Heart right ventricle (tissue), 16 donors: ENCODE measurements at places on chromosomes 11 and 22.

DNA sequence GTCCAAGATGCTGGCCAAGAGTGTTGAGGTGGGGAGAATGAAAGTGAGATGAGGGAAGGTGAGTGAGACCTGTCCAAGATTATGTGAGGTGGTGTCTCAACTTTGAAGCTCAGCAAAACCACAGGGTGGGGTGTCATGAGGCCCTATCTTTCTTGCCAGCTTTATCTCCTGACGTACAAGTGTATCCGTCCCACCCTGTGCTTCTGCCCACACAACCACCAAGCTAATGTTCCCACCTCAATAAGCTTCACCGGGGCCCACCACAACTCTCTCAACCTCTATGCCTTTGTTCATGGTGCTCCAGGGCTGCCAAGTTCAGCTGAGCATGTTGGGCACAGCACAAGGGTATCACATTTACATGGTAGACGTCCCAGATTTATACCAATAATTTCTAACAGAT lies 7.1 kb upstream of the TPST2 start:
- H3K4me1 ChIP-seq = peaks cover 4% of the 10 kb centered on the region
- H3K36me3 ChIP-seq = no peaks in the 10 kb centered on the region
- DNase-seq = no peak
- H3K4me3 ChIP-seq = no peak overlapping the region
- no peaks in the 10 kb centered on the region for H3K27me3 ChIP-seq

- no peaks in the 10 kb centered on the region for H3K27me3 ChIP-seq
- DNase-seq = no peak
- peaks cover 30% of the 10 kb centered on the region for H3K4me1 ChIP-seq
- H3K27ac ChIP-seq = no peak overlapping the region
Measured at GRCh38 chr11:113262594-113262993, 51.8 kb upstream of the TTC12 start.

- no peaks in the 10 kb centered on the region for H3K27me3 ChIP-seq
- DNase-seq = no peak
- no peak overlapping the region for H3K27ac ChIP-seq
Measured at GRCh38 chr11:87639753-87640364, 535.4 kb downstream of the RAB38 start.

GRCh38 chr11:19953336-19953735 lies 206.9 kb downstream of the DBX1 start:
- no peak overlapping the region for H3K27ac ChIP-seq
- H3K4me3 ChIP-seq = no peak overlapping the region
- no peaks in the 10 kb centered on the region for H3K27me3 ChIP-seq
- H3K36me3 ChIP-seq = peaks cover 12% of the 10 kb centered on the region

DNA sequence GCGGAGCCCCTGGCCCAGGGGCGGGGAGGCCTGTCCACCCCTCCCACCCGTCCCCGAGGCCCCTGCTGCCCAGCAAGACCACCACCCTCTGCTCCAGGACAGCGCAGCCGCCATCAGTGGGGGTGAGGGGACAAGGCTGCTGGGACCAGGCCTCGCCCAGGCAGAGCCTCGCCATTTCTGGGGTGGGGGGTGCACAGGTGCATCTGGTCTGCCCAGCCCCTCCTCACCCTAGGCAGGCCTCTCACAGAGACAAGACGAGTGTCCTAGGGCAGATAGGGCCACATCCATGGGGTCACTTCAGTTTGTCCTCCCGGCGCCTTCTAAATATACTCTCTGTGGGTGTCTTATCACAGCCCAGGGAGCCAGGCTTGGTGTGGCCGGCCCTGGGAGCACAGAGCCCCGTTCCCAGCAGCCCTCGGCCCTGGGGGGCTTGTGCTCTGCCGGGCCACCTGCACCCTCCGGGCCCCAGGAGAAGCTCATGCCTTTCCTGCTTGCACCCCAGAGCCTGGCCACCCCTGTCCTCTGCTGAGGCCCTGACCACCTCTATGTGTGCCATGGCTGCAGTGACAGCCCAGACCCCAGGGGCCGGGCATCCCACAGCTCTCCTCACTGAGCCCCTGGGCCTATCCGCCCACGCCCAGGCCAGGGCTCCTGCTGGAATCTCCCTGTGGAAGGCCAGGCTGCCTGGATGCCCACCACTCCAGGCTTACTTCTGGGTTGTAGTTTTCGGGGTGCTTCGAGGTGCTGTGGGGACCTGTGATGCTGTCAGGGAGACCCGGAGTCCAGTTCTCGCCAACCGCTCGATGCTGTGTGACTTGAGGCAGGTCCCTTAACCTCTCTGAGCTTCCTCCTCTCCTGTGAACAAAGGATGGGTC lies 70.8 kb downstream of the KCNQ1 start:
- peaks cover 49% of the 10 kb centered on the region for H3K4me1 ChIP-seq
- peak; percentile 15 for DNase-seq
- no peaks in the 10 kb centered on the region for H3K27me3 ChIP-seq
- no peak overlapping the region for H3K4me3 ChIP-seq
- H3K27ac ChIP-seq = no peak overlapping the region
- no peaks in the 10 kb centered on the region for H3K36me3 ChIP-seq

GRCh38 chr11:22193348-22194051 lies 615 bp downstream of the ANO5 start:
- peak overlapping the region; percentile 83 for H3K27ac ChIP-seq
- H3K4me1 ChIP-seq = peaks cover 8% of the 10 kb centered on the region
- H3K4me3 ChIP-seq = peak overlapping the region; percentile 71
- DNase-seq = peak; percentile 29
- no peaks in the 10 kb centered on the region for H3K36me3 ChIP-seq

- DNase-seq = no peak
- no peaks in the 10 kb centered on the region for H3K36me3 ChIP-seq
- H3K27ac ChIP-seq = no peak overlapping the region
- no peaks in the 10 kb centered on the region for H3K27me3 ChIP-seq
- H3K4me3 ChIP-seq = no peak overlapping the region
Measured at GRCh38 chr11:30106222-30107181, 89.7 kb upstream of the KCNA4 start.

DNA sequence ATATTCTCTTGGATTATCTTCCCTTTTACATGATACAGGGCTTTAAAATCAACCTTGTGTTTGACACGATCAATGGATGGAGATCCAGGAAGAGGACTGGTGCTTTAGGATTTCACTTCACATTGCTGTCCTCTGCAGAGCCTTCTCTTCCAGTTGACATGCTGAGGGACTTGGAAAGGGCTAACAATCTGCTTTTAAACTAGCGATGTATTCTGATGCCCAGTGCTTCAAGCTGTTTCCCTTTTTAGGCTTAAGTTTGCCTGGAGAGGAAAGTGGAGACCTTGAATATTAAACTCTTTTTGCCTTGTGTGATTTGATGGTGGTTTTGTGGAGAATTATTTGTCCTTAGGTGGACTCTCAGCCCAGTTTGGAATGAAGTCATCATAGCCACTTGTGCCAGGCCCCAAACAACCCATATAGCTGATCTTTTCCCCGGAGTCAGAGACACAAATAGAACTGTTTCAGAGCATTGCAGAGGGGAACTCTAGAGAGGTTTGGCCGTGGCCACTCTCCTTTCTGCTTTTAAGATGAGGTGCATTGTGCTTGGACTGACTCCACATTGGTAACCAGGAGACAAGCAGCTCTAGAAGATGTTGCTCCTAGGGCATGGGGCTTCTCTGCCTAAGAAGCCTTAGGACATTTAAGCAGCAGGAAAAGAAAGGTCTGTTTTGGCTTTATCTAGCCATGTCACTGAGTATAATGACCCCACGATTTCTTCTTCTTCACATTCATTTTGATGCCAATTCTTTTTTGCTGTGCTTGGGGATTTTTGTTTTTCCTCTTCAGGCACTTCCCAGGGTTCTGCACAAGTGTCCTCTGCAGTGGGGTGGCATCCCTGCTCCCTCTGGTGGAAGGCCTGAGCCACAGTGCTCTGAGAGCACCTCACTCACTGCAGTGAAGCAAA lies 152.8 kb downstream of the NCAM1 start:
- peak overlapping the region; percentile 65 for H3K27ac ChIP-seq
- no peak overlapping the region for H3K4me3 ChIP-seq
- H3K4me1 ChIP-seq = peaks cover 45% of the 10 kb centered on the region
- DNase-seq = peak; percentile 59
- H3K27me3 ChIP-seq = no peaks in the 10 kb centered on the region

- no peaks in the 10 kb centered on the region for H3K27me3 ChIP-seq
- H3K36me3 ChIP-seq = no peaks in the 10 kb centered on the region
- H3K4me3 ChIP-seq = no peak overlapping the region
- no peaks in the 10 kb centered on the region for H3K4me1 ChIP-seq
Measured at GRCh38 chr22:30828187-30829155, 133.8 kb downstream of the OSBP2 start.

- H3K27me3 ChIP-seq = no peaks in the 10 kb centered on the region
- H3K4me1 ChIP-seq = no peaks in the 10 kb centered on the region
- H3K36me3 ChIP-seq = no peaks in the 10 kb centered on the region
- H3K4me3 ChIP-seq = no peak overlapping the region
Measured at GRCh38 chr11:20518323-20518834, 81.0 kb upstream of the SLC6A5 start.

DNA sequence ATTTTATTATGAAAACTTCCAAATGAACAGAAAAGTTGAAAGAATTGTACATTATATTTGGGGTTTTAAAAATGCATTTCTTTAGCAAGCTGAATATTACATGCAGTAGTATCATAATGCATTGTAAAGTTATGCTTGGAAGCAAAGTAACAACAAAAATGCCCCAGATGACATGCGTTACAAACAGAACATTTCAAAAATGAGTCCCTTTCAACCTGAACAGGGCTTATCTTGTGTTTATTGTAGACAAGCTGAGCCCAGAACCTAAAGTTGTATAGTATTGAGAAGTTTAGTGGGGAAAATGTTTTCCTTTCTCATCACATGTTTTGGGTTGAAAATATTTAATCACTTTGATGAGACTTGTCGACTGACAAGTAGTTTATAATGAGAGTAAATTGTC lies 68.8 kb downstream of the CECR2 start:
- no peaks in the 10 kb centered on the region for H3K27me3 ChIP-seq
- H3K4me3 ChIP-seq = no peak overlapping the region
- no peaks in the 10 kb centered on the region for H3K36me3 ChIP-seq
- no peak for DNase-seq

DNA sequence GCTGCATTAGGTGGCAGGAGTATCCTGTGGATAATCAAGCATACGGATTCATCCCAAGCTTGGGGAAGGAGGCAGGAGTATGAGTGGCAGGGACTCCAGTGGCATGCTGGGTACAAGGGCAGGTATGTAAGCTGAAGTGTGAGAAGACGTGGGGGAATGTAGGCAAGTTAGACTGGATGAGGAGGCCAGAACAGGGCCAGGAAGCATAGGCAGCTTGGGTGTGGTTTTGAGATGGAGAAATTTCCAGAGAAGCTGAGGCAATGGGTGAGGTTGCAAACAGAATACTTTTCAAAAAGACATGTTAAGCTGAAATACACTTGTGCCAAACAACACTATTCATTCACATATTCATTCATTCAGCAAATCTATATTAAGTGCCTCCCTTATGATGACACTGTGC lies 43.1 kb upstream of the AMOTL1 start:
- no peaks in the 10 kb centered on the region for H3K27me3 ChIP-seq
- H3K36me3 ChIP-seq = no peaks in the 10 kb centered on the region
- no peak overlapping the region for H3K4me3 ChIP-seq
- no peak for DNase-seq

DNA sequence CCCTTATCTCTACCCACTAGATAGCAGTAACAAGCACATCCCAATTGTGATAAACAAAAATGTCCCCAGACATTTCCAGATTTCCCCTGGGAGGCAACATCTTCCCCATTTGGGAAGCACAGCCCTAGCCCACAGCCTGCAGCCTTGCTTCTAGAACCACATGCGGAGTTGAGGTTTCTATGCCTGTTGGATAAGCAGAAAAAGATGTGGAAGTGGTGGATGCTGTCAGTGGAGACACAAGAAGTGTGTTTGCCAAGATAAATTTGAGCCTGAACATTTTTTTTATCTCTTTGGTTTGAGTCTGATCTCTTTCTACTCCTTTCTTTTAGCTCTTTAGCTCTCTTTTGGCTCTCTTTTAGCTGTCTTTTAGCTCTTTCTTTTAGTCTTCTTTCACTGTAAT lies 884.5 kb downstream of the NTM start:
- no peaks in the 10 kb centered on the region for H3K4me1 ChIP-seq
- no peak overlapping the region for H3K4me3 ChIP-seq
- no peak for DNase-seq
- no peaks in the 10 kb centered on the region for H3K27me3 ChIP-seq
- no peak overlapping the region for H3K27ac ChIP-seq

- H3K36me3 ChIP-seq = no peaks in the 10 kb centered on the region
- no peak overlapping the region for H3K27ac ChIP-seq
- no peaks in the 10 kb centered on the region for H3K27me3 ChIP-seq
- DNase-seq = no peak
- H3K4me3 ChIP-seq = no peak overlapping the region
Measured at GRCh38 chr11:107648242-107648641, 57.3 kb downstream of the ELMOD1 start.

DNA sequence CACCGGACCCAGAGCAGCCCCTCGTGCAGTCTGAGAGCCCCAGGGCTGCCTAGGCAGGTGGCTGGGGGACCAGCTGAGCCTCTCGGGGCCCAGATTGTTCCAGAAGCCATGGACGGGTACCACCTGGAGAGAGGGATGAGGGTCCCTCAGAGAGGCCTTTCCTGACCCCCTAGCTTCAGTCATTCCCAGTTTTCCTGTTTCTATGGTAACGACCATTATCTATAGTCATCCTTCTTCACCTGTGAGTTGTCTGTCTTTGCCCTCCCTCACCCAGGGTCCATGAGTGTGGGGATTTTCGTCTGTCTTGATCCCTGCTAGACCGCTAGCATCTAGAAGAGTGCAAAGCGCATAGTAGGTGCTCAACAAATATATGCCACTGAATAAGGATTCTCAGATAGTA lies 76.3 kb upstream of the TCF20 start:
- DNase-seq = no peak
- H3K4me3 ChIP-seq = no peak overlapping the region
- no peak overlapping the region for H3K27ac ChIP-seq
- H3K36me3 ChIP-seq = no peaks in the 10 kb centered on the region

DNA sequence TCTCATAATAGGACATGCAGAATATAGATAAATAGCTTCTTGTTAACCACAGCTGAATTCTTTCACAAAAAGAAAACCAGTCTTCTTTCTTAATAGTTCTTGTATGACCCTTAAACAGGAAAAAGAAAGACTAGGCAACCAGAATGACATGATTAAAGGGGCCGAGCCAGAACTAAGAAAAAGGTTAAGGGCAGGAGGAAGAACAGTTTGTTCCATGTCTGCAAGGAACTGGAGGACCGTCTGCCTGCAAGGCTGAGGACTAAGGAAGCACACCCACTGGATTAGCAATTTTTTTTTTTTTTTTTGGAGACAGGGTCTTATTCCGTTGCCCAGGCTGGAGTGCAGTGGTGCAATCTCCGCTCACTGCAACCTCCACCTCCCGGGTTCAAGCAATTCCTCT lies 26.0 kb upstream of the TMPRSS5 start:
- H3K4me1 ChIP-seq = no peaks in the 10 kb centered on the region
- no peak for DNase-seq
- H3K4me3 ChIP-seq = no peak overlapping the region
- no peaks in the 10 kb centered on the region for H3K27me3 ChIP-seq
- H3K36me3 ChIP-seq = no peaks in the 10 kb centered on the region
- H3K27ac ChIP-seq = no peak overlapping the region

DNA sequence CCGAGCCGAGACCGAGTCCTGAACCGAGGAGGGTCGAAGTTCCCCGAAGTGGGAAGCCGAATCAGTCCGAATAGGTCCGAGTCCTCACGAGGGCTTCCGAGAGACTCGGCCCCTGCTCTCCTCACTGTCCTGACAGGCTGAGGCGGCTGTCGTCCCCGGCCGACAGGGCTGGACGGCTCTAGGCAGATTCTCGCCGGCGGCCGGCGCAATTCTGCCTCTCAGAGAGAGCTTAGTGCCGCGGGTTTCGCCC lies 191 bp upstream of the DEAF1 start:
- DNase-seq = no peak
- H3K27me3 ChIP-seq = no peaks in the 10 kb centered on the region
- peak overlapping the region; percentile 100 for H3K27ac ChIP-seq
- H3K4me1 ChIP-seq = peaks cover 40% of the 10 kb centered on the region
- peak overlapping the region; percentile 92 for H3K4me3 ChIP-seq
